Stimulated activated CD4-positive, alpha-beta T cell treated with anti-CD3 and anti-CD28 coated beads, TNF-alpha, amount 100 ng/mL, for 4 hours (primary cell): ENCODE measurements at places on chromosomes 7 and 10.

DNA sequence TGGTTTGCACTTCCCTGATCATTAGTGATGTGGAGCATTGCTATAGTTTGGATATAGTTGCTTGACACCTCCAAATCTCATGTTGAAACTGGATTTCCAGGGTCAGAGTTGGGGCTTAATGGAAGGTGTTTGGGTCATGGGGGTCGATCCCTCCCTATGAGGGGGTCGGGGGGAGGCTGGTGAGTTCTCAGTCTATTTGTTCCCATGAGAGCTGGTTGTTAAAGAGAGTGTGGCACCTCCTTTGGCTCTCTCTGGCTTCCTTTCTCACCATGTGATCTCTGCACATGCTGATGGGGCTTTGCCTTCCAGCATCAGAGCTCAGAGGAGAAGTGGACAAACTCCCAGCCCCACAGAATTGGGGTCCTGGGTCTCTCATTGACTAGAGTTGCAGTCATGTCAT, 36.8 kb upstream of the BAMBI start:
- DNase-seq, result no peak

- DNase-seq, result no peak
These were observed 4.6 kb downstream of the LANCL2 start for GRCh38 chr7:55369427-55370400.

DNA sequence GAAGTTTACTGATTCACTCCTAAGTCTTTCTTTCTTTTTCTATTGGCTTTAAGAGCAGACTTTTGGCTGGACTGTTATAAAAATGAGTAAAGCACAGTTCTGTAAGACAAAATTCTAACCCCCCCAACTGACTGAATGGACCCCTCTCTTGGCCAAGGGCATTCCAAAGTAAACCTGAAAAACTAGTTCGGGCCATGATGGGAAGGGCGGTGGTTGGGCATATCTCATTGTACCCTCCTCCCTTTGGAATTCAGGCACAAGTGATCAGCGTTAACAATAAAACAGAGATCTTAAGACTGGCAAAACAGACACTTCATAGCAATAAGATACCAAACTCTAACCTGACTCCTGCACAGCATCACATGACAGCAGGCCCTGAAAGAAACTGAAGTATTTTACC, 6.1 kb upstream of the KIF20B start:
- no peak for DNase-seq

DNA sequence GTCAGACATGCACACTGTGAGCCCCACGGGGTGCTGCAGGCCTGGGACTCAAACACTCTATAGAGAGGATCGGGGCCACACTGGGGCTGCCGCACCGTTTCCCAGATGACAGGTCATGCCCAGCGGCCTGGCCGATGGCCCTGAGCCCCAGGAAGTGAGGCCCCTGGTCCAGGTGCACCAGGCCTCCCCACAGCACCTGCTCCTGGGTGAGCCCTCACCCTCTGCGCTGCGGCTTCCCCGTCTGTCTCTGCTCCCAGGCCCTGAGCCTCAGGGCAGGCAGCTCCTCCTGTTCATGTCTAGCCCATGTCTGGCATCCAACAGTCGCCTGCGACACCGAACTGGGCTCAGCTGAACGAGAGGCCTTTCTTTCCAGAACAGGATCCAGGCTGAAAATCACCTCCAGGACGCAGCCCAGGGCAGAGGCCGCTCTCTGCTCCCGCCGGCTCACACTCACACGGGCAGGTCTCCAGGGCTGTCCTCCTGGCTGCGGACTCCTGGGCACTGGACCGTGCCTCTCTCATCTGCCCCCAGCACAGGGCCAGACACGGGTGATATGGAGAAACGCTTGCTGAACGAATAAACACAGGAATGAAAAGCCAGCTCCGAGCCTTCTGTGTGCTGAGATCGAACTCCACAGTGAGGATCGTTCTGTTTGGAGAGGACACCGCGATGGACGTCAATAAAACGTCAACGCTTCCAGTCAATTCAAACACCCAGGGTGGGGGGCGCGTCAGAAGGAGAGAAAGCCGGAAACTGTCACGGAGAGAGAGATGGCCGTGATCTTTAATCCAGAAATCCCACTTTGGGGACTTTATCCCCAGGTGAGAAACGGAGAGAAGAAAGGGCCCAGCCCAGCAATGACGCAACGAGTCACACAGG, 202.4 kb downstream of the ELFN1 start:
- no peak for DNase-seq

GRCh38 chr7:139583826-139584553, 60.5 kb downstream of the CLEC2L start:
- DNase-seq, result no peak

DNA sequence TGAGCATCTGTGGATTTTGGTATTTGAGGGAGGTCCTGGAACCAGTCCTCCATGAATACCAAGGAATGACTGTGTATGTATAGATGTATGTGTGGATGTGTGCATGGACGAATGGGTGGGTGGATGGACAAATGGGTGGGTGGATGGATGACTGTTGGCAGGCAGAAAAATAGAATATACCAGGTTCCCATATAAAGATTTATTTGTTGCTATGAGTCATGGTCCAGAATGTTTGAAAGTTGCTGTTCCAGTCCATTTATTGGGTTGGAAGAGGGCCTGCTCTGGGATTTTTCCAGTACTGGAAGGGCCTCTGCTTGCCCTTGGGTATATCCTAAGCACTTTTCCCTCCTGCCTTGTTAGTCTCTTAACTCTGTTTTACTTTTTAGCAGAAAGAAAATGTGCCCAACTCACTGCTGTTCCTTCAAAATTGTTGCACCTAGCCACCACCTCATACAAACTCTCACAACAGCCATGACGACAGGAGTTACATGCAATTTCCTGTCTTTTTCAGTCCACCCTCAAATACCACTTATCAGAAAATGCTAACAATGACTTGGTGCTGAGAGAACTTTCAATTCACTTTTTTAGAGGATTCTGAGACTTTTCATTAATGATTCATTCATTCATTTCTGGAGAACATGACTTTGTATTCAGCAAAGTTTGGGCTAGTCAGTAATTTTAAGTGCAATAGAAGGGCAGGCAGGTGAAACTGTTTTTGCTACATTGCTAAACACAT, 108.1 kb downstream of the EEPD1 start:
- no peak for DNase-seq

- DNase-seq, result no peak
These were observed 39.5 kb downstream of the CPED1 start for GRCh38 chr7:121027761-121028669.

DNA sequence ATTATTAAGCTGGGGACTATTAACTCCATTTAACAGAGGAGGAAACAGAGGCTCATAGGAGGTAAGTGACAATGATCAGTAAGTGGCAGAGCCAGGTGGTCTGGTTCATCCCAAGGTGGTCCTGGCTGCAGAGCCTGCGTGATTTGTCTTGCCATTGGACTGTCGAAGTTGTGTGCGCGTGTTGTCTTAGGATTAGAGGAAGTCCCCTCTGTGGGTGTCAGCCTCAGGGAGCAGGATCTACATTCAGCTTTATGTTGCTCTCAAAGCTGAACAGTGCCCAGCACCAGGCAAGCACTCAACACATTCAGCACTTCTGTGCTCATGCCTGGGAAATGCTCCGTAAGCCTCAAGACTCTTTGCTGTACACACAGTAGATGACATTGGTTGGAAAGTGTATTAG, 139.5 kb downstream of the HERPUD2 start:
- DNase-seq, result no peak

DNA sequence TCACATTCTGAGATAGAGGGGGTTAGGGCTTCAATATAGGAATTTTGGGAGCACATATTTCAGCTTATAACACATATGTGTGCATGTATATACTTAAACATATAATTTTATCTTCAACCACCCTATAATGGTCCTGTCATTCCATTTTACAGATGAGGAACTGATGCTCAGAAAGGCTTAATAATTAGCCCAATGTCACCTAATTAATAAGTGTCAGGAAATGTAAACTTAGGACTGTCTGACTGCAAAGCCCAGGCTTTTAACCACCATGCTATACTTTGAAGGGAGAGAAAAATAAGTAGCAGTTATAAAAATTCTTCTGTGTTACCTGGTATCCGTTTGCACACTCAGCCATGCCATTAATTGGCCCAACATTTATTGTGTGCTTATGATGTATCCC, 172.6 kb downstream of the SKIDA1 start:
- DNase-seq, result no peak
